NCI-H1092 (cell line): ENCODE measurements at places on chromosomes 13 and 19.

GRCh38 chr19:15218501-15218900 is 13.7 kb downstream of the EPHX3 start:
- DNase-seq: no peak

DNA sequence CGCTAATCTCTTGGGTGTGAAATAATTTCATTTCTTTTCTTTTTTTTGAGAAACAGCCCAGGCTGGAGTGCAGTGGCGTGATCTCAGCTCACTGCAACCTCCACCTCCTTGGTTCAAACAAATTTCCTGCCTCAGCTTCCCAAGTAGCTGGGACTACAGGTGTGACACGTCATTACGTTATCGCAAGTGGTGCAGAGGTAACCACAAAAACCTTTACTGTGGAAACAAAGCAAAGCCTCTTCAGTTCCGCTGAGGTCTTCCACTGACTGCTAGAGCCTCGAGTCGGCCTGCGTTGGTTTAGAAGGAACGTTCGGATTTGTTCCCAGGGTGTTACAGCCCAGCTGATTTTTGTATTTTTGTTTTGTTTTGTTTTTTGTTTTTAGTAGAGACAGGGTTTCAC is 2.0 kb upstream of the ZNF784 start:
- DNase-seq: no peak

DNA sequence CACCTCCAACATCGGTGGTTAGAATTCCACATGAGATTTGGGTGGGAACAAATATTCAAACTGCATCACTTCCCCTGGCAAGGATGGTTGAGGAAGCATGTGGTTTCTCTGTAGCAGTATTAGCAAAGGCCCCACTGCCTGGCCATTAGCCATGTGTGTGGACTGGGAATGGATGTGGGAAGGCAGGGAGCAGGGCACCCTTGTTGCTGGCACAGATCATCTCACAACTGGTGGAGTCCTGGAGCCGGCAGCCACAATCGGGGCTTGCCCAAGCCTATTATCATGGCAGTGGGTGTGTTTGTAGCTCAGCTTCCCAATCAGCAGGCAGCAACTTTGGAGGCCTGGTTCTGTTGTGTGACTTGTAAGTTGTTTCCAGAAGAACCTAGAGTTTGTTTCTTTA is 391.9 kb downstream of the DLEU7 start:
- DNase-seq: no peak

- no peak for DNase-seq
Measured at GRCh38 chr13:41603917-41604316, 146.6 kb downstream of the RGCC start.

DNA sequence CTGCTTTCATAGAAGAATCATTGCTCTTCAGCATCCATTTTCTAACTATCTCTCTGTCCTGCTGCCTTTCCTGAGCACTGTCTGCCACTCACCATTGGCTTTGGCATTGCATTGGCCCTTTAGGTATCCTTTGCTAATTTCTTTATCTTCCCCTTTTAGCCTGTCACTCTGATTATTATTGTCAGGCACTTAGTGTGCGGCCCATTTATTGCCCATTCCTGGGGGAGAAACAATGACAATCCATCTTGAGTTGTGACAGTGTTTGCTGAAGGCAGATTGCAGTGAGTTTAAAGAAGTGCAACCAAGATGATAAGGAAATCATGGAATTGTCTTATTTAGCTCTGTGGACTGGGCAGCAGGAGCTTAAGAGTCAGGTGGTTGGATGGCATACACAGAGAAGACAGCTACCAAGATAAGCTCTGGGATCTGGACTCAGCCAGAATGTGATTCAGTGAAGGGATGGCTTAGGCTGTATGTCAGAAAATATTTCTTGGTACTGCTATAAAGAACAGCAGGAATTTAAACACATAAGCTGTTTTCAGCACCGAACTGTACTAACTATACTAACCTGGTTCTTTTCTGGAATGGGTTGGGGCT is 25.3 kb downstream of the B3GLCT start:
- no peak for DNase-seq

GRCh38 chr19:7924241-7924640 is 1.7 kb downstream of the CTXN1 start:
- DNase-seq: no peak

DNA sequence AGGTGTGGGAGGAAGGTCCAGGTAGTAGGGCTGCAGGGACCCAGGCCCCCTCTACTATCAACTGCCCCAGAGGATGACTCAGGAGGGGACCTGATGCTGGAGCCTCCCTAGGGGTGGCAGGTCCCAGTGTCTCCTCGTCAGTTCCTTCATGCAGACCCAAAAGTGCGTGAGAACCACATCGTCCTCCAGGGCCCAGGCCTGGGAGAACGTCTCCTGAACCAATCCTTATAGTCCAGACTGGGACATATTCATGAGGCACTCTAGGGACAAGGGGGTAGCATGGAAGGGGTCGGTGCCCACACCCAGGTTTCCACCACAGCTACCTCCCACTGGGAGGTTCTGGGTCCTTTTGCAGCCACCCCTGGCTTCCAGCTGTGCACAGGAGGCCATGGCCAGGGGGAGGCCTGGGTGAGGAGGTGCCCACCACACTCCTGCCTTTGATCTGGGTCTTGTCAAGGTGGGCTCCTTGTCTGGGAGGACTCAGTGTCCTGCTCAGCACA is 38.0 kb upstream of the TPM4 start:
- no peak for DNase-seq

DNA sequence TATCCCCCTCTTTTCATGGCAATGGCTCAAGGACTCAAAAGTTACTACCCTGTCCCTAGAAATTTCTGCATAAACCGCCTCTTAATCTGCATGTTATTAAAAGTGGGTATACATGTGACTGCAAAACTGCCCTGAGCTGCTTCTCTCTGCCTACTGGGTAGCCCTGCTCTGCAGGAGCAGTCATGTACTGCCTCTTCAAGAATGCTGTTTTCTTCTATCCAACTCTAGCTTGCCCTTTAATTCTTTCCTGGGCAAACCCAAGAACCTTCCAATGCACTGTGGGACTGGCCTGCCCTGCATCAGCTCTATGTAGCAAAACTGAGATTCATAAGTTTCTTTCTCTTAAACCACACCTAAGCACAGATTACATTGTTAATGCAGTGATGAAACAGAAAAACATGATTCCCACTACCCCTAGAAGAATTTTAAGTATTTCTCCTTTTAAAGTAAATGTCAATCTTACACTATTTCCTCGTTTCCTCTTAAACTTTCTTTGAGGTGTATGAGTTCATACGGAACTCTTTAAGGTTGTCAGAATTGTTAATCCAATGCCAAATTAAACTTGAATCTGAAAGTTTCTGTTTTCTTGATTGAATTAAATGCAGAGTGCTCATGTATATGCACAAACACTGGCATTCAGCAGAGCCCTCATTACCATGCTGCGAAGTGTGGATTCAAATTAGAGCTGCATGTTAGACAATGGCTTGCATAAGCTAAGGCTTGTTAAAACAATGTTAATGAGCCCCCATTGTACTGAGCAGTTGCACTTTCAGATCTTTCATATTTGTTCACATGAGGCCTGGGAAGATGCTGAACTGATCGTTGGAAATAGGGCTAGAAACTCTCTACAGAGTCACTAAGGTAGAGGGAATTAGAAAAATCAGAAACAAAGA is 669.9 kb upstream of the PCDH20 start:
- no peak for DNase-seq

- no peak for DNase-seq
Measured at GRCh38 chr13:46355901-46356590, 31.0 kb downstream of the RUBCNL start.

DNA sequence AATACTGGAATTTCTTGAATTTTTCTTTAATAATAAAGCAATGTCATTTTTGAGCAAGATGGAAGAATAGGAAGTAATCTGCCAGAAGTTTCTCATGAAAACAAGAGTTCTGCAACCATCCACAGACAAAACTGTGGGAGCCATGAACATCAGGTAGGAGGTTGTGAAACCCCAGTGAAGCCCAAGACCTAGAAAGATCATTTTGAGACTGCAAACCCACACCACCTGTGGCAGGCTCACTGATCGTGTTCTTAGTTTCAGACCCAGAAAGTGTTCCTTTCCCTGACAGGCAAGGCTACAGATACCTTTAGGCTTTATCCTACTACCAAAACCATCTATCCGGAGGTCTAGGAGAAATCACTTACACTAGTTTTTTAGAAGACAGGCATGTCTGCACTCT is 2189.8 kb upstream of the PCDH20 start:
- no peak for DNase-seq

DNA sequence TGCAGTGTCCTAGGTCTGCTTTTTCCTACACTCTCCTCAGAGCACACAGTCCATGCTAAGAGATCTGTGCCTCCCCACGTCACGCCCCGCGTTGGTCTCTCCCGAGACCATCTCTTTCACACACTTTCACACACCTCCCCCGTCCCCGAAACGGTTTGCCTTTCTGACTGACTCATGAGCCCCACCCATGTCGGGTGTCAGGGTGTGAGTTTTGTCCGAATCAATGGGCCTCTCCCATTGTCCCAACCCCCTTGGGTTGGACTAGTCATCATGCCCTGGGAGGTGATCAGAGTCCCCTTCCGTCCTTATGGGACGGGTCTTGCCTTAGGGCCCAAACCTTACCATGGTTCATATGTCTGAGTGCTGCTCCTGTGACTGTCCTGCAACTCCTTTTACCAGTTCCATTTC is 214.0 kb upstream of the HTR2A start:
- no peak for DNase-seq

DNA sequence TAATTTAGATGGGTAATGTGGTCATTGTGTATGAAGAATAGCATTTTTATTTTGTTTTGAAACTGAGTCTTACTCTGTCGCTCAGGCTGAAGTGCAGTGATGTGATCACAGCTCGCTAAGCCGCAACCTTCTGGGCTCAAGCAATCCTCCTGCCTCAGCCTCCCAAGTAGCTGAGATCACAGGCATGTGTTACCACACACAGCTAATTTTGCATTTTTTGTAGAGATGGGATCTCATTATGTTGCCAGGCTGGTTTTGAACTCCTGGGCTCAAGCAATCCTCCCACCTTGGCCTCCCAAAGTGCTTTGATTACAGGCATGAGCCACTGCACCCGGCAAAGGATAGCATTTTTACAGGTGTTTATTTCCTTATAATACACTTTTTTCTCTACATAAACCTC is 36.6 kb downstream of the SERTM1 start:
- no peak for DNase-seq

- no peak for DNase-seq
Measured at GRCh38 chr19:2650515-2650914, 52.0 kb downstream of the GNG7 start.
